Cerebellum (tissue), 4 donors: ENCODE measurements at places on chromosomes 7 and 10.

- no peak for DNase-seq
Observed at GRCh38 chr7:74470504-74470903, 16.8 kb downstream of the GTF2IRD1 start.

DNA sequence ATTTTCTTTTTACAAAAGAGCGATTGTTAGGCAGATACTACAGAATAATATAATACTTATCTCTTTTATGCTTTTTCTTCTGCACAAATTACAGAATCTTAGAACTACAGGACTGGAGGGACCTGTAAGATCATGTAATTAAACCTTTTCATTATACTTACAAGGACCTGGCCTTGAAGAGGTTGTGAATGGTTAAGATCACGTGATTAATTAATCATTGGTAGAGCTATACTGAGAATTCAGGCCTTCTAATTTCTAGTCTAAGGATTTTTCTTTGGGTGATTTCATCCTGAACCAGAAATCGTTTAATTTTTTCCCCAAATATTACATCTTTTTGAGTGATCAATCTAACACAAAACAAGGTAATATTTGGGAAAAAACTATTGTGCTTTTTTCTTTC, 163.8 kb upstream of the SLC26A5 start:
- no peak for DNase-seq

- DNase-seq, result no peak
Observed at GRCh38 chr7:155961241-155962190, 149.3 kb upstream of the SHH start.

GRCh38 chr7:125927556-125927955, 997.9 kb upstream of the POT1 start:
- no peak for DNase-seq

DNA sequence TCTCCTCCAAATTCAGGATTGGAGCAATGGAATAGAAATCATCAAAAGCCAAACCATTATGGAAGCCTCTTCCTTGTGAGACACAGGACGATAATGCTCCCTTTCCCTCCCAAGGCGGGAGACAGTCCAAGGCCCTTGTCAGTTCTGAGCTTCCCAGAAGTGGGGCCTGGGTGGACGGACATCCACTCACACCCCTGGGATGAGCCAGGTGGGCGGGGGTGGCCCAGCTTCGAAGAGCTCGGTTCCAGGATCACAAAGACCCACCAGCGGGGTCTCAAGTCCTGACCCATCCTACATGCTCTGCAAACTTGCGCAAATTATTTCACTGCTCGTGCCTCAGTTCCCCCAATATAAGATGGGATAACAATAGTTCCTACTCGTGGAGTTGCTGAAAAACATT, 10.1 kb upstream of the FOXL3 start:
- DNase-seq, result no peak

- no peak for DNase-seq
Observed at GRCh38 chr10:99484626-99485581, 47.8 kb upstream of the NKX2-3 start.

DNA sequence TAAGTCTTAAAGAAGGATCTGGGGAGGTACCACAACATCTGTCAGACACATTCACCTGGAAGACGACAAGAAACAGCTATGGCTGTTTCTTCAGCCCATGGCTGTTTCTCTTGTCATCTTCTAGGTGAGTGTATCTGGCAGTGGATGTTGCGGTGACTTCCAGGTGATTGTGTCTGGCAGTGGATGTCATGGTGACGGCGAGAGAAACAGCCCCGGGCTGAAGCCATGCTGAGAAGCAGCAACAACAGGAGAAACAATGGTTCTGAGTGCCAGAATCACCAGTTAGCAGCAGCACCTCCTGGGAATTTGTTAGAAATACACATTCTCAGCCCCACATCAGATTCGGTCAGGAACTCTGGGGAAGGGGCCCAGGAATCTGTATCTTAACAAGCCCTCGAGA, 68.6 kb upstream of the SYPL1 start:
- DNase-seq, result no peak

GRCh38 chr10:99389729-99390480, 40.5 kb downstream of the GOT1 start:
- no peak for DNase-seq

DNA sequence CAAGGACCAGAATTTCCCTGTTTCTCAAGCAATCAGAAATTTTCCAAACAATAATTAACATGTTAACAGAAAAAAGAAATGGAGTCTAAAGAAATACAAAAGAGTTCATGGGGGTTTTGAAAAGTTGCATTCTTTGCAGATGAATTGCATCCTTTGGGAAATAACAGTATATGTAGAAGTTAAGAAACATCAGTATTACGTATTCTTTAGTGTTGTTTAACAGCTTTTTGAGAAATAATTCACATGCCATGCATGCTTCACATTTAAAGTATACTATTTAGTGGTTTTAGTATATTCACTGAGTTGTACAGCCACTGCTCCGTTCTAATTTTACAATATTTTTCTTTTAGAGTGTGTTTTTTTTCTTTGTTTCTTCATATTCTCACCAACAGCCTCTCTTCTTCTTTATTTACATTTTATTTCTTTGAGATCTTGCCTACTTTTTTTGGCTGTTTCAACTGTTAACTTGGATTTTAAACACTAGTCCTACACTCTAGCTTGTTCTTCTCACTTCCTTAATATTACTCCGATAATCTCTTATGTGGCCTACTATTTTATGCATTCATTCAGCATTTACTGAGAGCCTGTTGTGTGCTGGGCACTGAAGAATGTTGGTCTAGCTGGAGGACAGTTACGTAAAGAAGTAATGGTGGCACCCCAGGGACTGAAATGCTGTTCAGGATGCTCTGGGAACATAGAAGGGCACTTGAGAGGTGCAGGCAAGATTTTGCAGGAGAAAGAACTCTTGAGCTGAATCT, 330.1 kb downstream of the EXOC4 start:
- DNase-seq, result no peak

GRCh38 chr10:103676058-103676785, 179.2 kb downstream of the SH3PXD2A start:
- DNase-seq, result no peak

DNA sequence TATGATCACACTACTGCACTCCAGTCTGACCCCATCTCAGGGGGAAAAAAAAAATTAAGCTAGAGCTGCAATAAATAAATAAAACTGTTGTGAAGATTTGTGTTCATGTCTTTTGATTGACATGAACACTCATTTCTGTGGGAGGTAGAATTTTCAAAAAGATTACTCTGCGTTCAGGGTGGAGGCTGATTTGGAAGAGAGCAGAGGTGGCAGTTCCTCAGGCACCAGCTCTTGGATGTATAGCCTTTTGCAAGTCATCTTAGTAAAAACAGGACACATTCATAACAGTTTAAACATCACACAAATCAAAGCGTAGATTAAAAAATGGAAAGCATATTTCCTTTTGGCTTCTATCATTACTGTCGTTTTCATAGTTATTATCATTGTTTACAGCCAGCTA, 243.5 kb upstream of the LRGUK start:
- DNase-seq, result no peak

DNA sequence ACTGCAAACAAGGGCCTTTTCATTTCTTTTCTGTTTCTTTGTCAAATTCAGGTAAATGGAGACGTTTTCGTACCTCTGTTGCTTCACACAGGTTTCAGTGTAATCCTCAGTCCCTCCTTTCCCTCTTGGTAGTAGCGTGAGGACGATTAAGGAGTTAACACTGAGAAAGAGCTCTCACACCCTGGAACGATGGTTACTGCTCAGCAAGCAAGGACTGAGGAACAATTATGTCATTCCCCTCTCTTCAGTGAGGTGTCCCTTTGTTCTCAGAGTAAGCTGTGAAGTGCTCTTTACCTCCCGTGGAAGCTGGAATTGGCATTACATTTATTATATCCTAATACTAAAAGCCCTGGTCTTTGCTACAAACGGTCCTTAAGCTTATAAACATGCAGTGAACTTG, 95.9 kb downstream of the FANK1 start:
- no peak for DNase-seq

DNA sequence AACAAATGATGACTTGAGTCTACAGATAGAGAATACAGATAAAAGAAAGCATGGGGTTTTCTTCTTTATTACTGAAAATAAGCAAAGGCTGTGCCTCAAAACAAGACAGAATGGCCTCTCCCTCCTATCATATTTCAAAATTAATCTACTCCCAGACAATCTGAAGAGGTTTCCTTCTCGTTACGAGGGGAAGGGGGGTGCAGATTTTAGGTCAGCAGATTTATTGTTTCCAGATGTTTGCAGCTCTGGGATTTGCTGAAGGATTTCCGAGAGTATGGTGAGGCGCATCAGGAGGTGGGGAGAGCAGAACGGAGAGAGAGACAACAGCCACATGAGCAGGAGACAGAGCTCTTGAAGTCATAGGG, 89.8 kb downstream of the KIAA1549 start:
- no peak for DNase-seq

DNA sequence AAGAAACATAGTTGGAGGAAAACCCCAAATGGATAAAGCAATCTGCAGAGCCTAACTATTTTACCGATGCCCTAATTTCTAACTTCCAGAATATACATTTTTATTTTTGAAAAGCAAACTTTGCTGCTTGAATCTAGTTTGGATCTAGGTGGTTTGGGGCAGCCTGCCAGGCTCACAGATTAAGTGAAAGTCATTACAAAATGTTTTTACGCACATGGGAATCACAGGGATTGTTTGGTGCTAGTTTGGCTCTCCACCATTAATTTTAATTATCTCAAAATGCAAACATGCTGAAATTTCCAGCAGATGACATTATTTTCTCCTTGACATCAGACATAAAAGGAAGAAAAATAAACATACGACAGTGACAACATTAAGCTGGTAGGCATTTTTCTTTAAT, 166.7 kb upstream of the INHBA start:
- DNase-seq, result no peak

DNA sequence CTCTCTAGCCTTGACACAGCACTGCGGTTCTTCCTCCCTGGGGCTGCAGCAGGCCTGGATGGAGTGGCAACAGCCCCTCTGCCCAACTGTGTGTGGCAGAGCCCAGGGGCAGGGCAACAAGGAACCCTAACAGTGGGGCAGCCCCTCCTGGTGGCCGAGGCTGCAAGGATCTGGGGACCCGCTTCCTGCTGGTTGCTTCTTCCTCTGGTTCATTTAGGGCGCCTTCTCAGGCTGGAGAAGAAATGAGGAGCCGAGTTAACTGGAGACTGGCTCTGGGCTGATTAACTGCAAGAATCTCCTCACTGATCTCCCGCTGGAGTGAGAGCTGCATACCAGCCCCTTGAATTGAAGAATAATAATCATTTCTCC, 80.1 kb upstream of the EMX2 start:
- DNase-seq, result no peak

- DNase-seq, result no peak
Observed at GRCh38 chr7:25031432-25031831, 51.5 kb upstream of the OSBPL3 start.

- DNase-seq, result no peak
Observed at GRCh38 chr10:87506956-87507355, 2.3 kb downstream of the MINPP1 start.

DNA sequence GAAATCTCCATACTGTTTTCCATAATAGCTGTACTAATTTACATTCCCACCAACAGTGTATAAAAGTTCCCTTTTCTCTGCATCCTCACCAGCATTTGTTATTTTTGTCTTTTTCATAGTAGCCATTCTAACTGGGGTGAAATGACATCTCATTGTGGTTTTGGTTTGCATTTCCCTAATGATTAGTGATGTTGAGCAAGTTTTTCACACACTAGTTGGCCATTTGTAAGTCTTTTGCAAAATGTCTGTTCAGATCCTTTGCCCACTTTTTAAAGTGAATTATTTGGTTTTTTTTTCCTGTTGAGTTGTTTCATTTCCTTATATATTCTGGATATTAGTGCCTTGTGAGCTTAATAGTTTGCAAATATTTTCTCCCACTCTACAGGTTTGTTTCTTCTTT, 101.0 kb upstream of the NFE2L3 start:
- no peak for DNase-seq

GRCh38 chr10:57482259-57482658, 785.4 kb downstream of the IPMK start:
- no peak for DNase-seq

DNA sequence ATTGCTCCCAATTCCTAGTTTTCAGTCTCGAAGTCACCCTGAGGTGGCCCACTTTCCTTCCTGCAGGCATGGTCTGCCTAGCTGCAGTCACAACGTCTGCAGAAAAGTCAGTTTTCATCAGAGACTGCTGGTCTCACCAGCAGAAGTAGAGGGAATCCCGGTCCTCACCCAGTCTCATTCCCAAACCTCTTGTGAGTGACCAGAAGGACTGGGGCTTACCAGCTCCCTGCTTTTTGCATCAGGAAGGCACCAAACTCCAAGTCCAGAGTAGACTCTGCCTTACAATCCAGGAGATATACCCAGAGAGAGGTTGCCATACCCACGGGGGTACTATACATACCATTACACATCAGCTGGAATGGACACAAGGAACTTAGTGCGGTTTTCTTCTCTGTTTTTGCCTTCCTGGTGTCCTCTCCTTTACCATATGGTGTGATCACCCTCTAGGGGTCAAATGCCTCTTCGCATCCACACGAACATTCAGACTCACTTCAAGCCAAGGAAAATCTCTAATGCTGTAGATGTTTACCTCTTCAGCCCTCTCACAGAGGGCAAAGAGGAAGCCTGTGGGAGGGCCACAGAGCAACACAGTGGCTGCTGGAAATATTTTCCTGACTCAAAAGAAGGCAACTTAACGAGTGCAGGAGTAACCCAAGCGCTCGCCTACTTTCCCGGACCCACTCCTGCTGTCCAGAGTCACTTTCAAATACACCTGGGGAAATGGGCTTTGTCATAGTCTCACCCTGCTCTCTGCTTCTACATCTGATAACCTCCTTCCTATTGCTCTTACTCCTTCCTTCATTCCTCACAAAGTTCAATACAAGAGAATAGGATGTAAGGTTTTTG, 220.9 kb downstream of the C7orf25 start:
- no peak for DNase-seq

DNA sequence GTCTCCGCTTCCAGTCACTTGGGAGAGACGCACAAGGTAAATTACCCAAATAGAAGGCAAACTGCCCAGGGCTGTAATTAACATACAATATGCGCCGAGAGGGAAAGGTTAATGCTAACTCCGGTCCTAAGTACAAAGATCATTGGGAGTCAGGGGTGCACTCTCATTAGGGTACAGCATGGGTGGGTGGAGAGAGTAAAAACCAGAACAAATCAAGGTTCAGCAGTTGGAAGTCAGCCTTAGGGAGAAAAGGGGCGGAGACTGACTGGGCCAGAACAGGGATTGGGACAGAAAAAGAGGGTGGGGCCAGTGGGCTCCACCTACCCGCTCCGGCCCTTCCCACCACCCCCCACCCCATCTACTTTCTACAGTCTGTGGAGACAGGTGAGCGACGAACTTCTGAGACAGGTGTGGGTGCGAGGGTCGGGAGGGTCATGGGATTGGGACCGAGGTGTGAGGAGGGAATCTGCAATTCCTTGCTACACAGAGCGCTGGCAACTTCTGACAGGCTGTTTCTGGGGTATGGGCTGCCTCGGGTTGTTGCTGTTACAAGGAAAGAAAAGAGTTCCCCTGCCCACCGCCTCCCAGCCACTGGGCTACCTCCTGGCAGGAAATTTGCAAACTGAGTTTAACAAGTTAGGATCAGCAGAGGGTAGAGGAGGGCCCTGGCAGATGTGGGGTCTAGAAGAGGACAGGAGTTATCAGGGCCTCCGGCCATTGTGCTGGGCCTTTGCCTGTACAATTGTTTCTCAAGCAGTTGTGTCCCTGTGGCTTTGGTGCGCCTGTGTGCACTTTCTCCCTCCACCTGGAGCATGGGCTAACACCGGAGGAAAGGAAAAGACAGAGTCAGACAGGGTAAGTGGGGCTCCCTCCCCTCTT, at the start of gene TMEM139:
TSS of gene TMEM139 (plus strand) at position 368 of the 879 bp plus-strand sequence. CDS start 1,000 bp downstream, outside the sequence.
- DNase-seq, result no peak
